ENCODE measurements at places on chromosomes 12 and 14. TPM values are rescaled to one million over a fixed set of nuclear protein-coding genes. Genes with fewer than 3 reads are reported as not detected.

- DNase-seq = no peak
Observed at GRCh38 chr14:98514016-98514415, 758.0 kb downstream of the BCL11B start.

GRCh38 chr12:8012651-8013309 lies 19.7 kb upstream of the FOXJ2 start:
- DNase-seq = no peak

GRCh38 chr14:60649875-60650372 lies 647 bp upstream of the SIX1 start:
- DNase-seq = no peak

The FAM222A gene
- 7.8 TPM for total RNA-seq

The KCNMB4 gene
- 1.6 TPM for total RNA-seq

GRCh38 chr12:52524898-52525591 lies 4.9 kb upstream of the KRT5 start:
- peak; percentile 55 for DNase-seq

DNA sequence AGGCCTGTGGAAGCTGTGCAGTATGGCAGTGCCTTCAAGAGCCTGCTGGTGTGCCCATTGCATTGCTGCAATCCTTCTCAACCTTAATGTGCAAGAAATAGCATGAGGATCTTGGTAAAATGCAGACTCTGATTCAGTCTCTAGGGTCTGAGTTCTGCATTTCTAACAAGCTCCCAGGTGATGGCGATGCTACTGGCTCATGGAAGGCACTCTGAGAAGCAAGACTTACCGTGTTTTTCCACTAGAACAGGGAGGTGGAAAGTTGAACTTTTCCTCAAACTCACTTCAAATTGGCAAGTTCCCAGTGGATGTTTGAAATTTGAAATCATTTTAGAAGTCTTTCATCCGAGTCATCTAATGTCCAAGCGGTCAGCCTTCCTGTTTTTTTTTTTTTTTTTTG lies 55.5 kb downstream of the MYRFL start:
- no peak for DNase-seq

The GCH1 gene
- total RNA-seq = 2.6 TPM

GRCh38 chr12:102534899-102535298 lies 54.5 kb upstream of the IGF1 start:
- no peak for DNase-seq

DNA sequence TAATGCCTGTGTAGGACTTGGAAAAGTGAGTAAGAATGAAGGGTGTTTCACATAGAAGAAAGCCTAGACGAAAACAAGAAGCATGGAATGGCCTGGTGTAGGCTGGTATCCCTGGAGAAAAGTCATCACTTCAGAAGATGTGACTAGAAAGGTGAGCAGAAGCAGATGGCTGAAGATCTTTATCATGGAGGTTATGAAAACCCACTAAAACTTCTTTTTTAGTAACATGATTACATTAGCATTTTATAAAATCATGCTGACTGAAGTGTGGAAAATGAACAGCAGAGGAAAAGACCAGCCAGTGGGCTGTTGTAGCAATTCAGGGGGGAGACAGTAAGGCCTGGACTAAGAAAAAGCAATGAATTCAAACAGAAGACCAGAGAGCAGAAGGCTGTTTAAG lies 114.5 kb upstream of the G2E3 start:
- DNase-seq = no peak

The CYP46A1 gene
- 5.5 TPM for total RNA-seq

DNA sequence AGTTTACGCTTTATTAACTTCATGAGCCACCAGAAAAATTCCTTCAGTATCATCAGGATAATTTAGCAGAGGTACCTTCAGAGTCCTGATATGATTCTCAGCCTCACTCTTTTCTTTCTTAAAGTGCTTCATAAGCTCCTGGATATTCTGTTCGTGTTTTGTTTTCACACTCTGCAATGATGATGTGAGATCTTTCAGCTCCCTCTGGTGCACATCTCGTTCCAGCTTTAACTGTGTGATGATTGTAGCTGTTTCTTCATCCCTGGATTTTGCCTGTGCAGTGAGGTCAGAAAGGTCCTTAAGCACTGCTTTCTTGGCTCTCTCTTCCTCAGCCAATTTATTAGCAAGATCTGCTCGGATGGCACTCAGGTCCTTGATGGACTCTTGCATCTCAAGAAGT lies 156.7 kb downstream of the CEP128 start:
- no peak for DNase-seq

The ADAM20 gene
- 0.78 TPM for total RNA-seq

The GPR84 gene
- total RNA-seq = 0.22 TPM

GRCh38 chr12:109264095-109264942 lies 44.8 kb downstream of the FOXN4 start:
- no peak for DNase-seq

DNA sequence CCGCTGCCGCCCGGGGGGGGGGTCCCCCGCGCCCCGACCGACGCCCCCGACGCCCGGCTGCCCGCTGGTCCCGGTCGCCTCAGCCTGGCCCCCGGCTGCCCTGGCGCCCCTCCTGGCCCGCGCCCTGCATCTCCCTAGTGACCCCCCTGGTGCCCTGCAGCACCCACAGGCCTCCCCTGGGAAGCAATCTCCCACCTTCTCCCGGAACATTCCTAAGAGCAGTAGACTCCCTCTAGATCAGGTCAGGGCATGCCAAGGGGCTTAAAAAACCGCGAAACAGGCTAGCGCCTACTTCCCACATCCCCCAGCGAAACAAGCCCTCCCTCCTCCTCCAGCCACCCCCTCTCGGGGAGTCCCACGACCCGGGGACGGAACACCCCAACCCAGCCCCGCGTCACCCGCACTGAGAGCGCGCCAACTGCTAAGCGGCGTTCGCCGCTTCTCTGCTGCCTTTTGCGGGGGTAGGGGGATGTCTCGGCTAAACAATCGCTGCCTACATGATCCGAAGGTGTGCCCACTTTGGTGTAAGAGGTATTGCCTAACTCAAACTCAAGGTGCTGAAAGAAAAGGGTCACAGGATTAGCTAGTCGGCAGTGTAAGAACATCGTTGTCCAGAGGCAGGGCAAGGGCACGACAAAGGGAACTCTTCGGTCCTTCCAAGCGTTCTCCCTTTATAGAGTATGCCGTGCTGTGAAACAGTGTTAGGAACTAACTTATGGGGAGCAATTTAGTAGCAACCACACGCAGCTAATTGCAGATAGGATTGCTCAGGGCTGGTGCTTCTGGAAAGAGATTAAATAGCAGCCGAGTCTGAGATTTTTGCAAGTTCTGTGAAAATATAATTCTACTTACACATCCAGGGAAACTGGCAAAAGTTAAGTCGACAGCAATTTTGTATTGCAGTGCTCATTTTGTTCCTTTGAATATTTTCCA lies 619 bp upstream of the NTN4 start:
- no peak for DNase-seq

DNA sequence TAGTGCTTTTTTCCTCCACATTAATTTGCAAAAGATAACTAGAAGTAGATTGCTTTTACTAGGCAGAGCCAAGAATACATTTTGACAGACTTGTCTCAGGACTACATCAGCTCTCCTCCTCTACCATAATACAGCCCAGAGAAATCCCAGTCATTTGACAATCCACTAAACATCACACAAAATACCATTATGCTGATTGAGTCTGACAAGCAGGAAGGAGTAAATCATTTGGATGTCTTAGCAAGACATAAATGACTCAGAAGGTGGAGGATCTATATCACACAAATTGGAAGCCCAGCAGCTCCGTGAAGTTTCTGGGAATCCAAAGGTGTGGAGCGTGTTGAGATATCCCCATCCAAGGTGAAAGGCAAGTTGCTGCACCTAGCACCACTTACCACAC lies 75.4 kb upstream of the FKBP4 start:
- no peak for DNase-seq

The TRIAP1 gene
- 11.9 TPM for total RNA-seq

GRCh38 chr14:105899071-105899641 lies 372.8 kb downstream of the TMEM121 start:
- no peak for DNase-seq

DNA sequence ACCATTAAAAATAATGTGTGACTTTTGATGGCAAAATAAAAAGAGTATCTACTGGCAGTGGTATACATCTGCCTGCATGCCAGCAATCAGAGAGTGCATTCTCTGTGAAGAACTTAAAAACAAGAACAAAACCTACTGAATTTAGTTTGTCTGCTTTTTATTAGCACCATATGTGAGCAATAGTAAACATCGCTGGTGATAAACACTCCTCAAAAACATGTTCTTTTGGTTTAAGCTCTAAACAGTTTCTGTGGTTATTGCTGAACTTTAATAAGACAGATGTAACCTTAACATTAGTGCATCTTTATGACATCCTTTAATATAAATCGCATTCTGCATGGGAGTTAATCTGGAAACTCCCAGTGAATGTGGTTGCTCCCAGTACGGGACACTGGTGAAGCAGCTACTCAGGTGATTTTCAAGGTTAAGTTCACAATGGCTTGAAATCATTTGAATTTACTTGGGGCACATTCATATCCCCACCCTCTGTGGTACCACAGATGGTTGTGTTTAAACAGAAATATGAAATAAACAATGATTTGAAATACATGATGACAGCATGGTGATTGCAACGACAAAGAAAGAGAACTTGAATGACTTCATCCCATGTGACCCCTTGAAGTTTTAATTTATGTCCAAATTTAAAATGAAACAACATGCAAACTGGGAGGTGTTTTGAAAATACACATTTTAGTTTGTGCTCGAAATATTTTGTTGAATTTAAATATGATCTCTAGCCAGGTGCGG lies 285.9 kb downstream of the FOXN3 start:
- DNase-seq = no peak

The LBHD2 gene
- total RNA-seq = not detected

The RDH12 gene
- not detected for total RNA-seq

DNA sequence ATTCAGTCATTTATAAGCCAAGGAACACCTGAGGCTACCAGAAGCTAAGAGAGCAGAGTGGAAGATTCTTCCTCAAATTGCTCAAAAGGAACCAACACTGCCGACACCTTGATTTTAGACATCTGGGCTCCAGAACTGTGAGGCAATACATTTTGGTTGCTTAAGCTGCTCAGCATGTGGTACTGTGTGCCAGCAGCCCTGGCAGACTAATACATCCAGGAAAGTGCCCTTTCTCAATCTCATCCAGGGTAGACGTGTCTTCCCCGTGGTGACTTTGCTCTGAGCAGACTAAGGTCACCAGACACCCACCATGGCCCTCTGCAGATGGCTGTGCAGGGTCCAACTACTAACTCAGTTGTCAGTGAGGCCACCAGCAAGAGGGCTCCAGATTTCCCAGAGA lies 122.8 kb downstream of the VRK1 start:
- DNase-seq = no peak

The ASB2 gene
- total RNA-seq = 156 TPM

DNA sequence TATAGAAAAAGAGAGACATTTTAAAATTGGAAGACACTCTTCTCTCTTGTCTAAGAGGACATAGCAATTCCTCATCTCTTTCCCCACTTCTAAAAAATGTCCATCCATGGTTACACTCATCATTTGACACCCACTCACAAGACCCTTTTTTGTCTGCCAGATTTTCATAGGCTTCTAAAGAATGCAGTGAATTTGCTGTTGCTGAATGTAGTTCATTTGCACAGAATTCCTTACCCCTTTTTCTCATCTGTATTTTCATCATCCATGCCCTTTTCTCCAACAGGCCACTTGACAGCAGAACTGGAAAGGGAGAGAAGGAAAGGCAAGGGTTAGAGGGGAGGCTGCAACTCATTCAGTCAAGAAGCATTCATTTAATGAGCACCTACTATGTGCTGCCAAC lies 128.0 kb downstream of the NUAK1 start:
- DNase-seq = no peak

The OR4L1 gene
- not detected for total RNA-seq

The ORAI1 gene
- 8.0 TPM for total RNA-seq

DNA sequence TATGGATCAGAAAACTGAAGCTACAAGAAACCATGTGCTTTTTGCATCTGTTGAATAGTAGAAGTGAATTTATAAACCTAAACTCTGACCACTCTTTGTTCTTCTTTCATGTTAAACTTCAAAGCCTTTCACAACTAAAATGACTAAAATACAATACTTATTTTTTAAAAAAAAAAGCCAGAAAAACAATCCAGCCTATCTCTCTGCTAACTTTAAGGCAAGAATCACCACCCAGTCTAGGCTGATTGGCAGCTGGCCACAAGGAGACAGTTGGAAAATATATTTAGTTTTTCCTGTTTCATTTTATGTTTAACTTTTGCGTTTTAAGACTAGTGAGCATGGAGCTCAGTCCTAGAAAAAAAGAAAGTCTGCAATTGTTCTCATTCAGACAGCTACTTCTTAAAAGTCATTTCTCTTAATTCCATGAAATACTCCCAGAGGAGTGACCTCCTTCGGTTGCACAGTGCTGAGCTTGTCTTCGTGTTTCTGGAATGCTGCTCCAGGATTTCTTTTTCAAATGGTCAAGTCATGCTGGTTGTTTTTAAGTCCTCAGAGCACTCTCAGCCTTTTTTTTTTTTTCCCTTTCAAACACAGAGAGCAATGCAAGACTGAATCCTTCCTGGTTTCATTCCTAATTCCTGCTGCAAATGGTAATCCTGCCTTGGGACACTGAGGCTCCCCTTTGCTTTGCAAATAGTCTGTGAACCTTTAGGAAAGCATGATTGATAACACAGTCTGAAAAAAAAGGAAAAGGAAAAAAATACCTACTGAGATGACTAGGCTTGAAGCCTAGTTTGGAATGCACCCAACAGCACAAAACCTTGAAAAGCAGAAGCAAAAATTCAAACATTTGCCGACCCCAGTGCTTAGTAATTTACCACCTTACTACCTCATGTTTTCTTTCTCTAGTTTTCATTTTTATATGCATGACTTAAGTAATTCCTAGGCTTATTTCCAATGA lies 233.3 kb upstream of the DAAM1 start:
- DNase-seq = no peak

DNA sequence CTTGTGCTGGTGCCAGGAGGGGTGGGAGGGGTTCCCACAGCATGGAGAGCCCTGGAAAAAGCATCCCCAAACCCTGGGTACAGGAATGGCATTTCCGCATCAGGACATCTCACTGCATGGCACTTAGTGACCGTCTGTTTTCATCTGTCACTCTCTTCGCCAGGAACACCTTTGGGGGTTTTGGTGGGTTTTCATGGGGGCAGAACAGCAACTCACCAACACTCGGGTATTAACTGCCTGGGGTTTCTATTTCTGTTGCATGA lies 3.5 kb downstream of the VSX2 start:
- DNase-seq = no peak

The SERPINA1 gene
- total RNA-seq = 6.0 TPM

DNA sequence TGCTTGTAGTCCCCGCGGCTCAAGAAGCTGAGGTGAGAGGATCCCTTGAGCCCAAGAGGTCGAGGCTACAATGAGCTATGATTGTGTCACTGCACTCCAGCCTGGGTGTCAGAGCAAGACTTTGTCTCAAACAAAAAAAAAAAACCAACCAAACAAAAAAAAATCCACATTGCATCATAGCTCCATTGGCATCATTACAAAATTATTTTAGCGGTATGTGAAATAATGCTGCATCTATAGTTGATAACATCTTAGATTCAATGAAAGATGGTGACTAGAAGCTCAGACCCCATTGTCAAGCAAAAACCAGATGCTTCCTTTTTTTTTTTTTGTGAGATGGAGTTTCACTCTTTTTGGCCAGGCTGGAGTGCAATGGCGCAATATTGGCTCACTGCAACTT lies 14.8 kb upstream of the PTHLH start:
- no peak for DNase-seq

The ZBTB42 gene
- total RNA-seq = 8.6 TPM

GRCh38 chr12:27467641-27468040 lies 21.1 kb downstream of the SMCO2 start:
- DNase-seq = no peak

All from cardiac septum (tissue), 1 donor.